ENCODE measurements at places on chromosomes 1 and 21. TPM values are rescaled to one million over a fixed set of nuclear protein-coding genes. Genes with fewer than 3 reads are reported as not detected.

- DNase-seq, result no peak
- H3K36me3 ChIP-seq, result no peaks in the 10 kb centered on the region
- no peak overlapping the region for H3K4me3 ChIP-seq
- no peak overlapping the region for H3K27ac ChIP-seq
Measured at GRCh38 chr1:64986903-64987871, 20.8 kb upstream of the JAK1 start.

- DNase-seq, result peak; percentile 54
- H3K4me3 ChIP-seq, result no peak overlapping the region
- H3K27me3 ChIP-seq, result no peaks in the 10 kb centered on the region
Measured at GRCh38 chr1:17553975-17554700, 14.6 kb downstream of the ARHGEF10L start.

DNA sequence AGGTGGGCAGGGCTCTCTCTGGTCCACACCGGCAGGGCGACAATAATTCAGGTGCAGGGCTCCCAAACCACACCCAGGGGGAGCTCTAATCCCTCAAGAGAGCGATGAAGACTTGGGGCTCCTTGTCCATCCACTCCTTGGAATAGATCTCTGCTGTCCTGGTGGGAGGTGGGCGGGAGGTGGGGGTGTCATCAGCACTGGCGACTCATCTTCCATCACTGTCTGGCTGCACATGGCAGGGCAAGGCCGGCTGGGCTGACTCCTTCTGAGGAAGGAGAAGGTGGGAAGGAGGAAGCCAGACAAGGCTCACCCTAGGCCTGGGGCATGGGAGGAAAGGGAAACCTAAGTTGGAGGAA, 29.3 kb downstream of the TNNT2 start:
- H3K27me3 ChIP-seq, result no peaks in the 10 kb centered on the region
- no peaks in the 10 kb centered on the region for H3K36me3 ChIP-seq
- no peak overlapping the region for H3K27ac ChIP-seq
- peak; percentile 92 for DNase-seq

GRCh38 chr1:67013573-67013972, 40.4 kb downstream of the SLC35D1 start:
- H3K27ac ChIP-seq, result no peak overlapping the region
- H3K4me1 ChIP-seq, result no peaks in the 10 kb centered on the region
- H3K36me3 ChIP-seq, result peaks cover 33% of the 10 kb centered on the region
- DNase-seq, result no peak
- no peaks in the 10 kb centered on the region for H3K27me3 ChIP-seq

GRCh38 chr1:200951016-200951415, 56.3 kb downstream of the INAVA start:
- DNase-seq, result peak; percentile 13
- no peak overlapping the region for H3K27ac ChIP-seq
- no peaks in the 10 kb centered on the region for H3K27me3 ChIP-seq
- peaks cover 4% of the 10 kb centered on the region for H3K4me1 ChIP-seq
- no peaks in the 10 kb centered on the region for H3K36me3 ChIP-seq

- H3K27ac ChIP-seq, result no peak overlapping the region
- peaks cover 16% of the 10 kb centered on the region for H3K36me3 ChIP-seq
- no peaks in the 10 kb centered on the region for H3K4me1 ChIP-seq
- DNase-seq, result no peak
Measured at GRCh38 chr21:44766818-44767354, 34.7 kb downstream of the UBE2G2 start.

GRCh38 chr1:85349224-85349623, 72.8 kb upstream of the BCL10 start:
- H3K4me3 ChIP-seq, result no peak overlapping the region
- H3K4me1 ChIP-seq, result no peaks in the 10 kb centered on the region
- no peaks in the 10 kb centered on the region for H3K36me3 ChIP-seq
- no peak overlapping the region for H3K27ac ChIP-seq

DNA sequence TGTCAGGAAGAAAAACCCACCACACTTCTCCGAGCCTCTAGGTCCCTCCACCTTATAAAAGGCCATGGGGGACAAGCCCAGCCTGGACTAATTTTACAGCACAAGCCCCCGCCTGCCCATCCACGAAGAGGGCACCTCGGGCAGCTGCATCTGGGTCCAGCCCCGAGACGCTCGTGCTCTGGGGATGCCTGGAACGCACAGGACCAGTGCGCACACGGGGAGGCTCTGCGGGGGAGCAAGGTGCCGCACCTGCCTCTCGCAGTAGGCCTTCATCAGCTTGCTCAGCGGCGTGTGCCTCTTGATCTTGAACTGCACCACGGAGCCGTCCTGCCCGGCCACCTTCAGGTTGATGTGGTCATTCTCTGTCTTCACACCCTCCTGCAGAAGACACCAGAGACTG, 4.1 kb downstream of the SUMO3 start:
- no peak overlapping the region for H3K4me3 ChIP-seq
- H3K27ac ChIP-seq, result no peak overlapping the region
- no peak for DNase-seq
- H3K36me3 ChIP-seq, result peaks cover 33% of the 10 kb centered on the region

DNA sequence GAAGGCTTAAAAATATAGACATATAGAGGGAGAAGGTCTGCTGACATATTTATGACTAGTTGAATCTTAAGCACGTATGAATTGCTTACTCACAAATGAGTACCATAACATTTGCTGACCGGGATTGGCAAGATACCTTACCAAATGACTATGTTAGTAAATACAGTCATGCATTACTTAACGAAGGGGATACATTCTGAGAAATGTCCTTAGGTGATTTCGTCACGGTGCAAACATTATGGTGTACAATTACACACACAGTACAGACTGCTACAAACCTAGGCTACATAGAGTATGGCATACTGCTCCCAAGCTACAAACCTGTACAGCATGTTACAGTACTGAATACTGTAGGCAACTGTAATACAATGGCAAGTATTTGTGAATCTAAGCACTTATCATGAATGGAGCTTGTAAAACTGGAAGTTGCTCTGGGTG, 19.4 kb upstream of the UBE2U start:
- peaks cover 4% of the 10 kb centered on the region for H3K36me3 ChIP-seq
- H3K4me1 ChIP-seq, result no peaks in the 10 kb centered on the region

DNA sequence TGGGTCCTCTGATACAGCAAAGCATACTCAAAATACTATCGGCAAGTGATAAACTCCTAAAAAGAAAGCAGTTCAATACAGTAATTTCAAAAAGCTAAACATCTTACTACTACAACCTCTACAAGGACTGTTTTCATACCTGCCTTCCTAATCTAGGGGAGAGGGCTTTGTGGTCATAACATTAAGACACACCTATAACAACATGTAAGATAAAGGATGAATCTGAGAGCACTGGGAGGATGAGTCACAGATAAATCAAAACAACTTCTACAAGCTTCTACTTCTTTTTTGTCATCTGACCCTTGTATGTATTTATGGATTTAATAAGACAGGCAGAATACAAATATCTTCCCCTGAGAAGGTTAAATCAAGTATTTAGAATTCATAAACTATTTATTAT, 40.0 kb downstream of the LTN1 start:
- no peaks in the 10 kb centered on the region for H3K27me3 ChIP-seq
- no peak overlapping the region for H3K27ac ChIP-seq

- H3K27ac ChIP-seq, result no peak overlapping the region
- DNase-seq, result no peak
- H3K4me1 ChIP-seq, result no peaks in the 10 kb centered on the region
- peaks cover 43% of the 10 kb centered on the region for H3K36me3 ChIP-seq
- H3K27me3 ChIP-seq, result no peaks in the 10 kb centered on the region
- H3K4me3 ChIP-seq, result no peak overlapping the region
Measured at GRCh38 chr1:163168053-163168452, 34.7 kb downstream of the RGS5 start.

- peaks cover 7% of the 10 kb centered on the region for H3K4me1 ChIP-seq
- DNase-seq, result no peak
- no peak overlapping the region for H3K27ac ChIP-seq
Measured at GRCh38 chr1:91621360-91621759, 120.7 kb downstream of the CDC7 start.

- DNase-seq, result peak; percentile 85
- peaks cover 83% of the 10 kb centered on the region for H3K27me3 ChIP-seq
- no peak within 1 kb of the TSS for H3K27ac ChIP-seq
- H3K36me3 ChIP-seq, result no peaks in the 10 kb centered on the region
Measured at GRCh38 chr1:39788758-39789570, at the start of gene BMP8B. TSS of gene BMP8B (minus strand) at chr1:39788865. CDS start at chr1:39788485, 380 bp downstream.

DNA sequence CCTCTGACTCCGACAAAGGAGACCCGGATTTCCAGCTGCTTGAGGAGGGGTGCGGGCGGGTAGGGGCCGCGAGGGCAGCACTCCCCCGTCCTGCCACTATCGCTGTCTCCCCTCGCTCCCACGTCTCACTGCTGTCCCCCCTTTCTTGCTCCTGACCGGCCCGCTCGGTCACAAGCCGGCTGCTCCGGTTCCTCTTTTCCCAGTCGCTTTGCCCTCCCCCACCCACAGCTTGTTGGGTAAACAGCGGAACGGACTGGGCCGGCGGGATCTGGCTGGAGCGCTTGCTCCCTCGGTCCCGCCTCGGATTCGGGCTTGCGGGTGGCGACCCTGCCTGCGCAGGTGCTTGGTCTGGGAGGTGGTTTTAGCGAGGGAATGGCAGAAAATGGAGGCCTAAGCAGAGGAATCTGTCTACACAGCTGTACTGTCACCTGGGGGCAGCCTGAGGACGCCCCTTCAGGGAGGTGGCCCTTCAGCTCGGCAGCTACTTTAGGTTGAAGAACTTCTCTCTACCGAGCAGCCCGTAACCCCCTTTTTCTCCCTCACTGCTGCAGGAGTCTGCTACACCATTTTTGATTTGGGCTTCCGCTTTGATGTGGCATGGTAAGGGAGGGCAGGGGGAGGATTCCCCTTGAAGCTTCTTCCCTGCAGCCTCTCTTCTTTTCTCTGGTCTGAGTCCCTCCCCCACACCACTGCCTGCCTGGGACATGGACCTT, 645 bp downstream of the ATP6V0B start:
- peak overlapping the region; percentile 26 for H3K27ac ChIP-seq
- no peaks in the 10 kb centered on the region for H3K27me3 ChIP-seq
- H3K4me1 ChIP-seq, result peaks cover 6% of the 10 kb centered on the region
- DNase-seq, result peak; percentile 70
- H3K4me3 ChIP-seq, result peak overlapping the region; percentile 90
- H3K36me3 ChIP-seq, result peaks cover 39% of the 10 kb centered on the region

GRCh38 chr1:76948846-76949245, 81.6 kb downstream of the ST6GALNAC5 start:
- DNase-seq, result no peak
- no peaks in the 10 kb centered on the region for H3K36me3 ChIP-seq
- H3K4me3 ChIP-seq, result no peak overlapping the region
- H3K27me3 ChIP-seq, result no peaks in the 10 kb centered on the region
- no peak overlapping the region for H3K27ac ChIP-seq

- no peak overlapping the region for H3K4me3 ChIP-seq
- DNase-seq, result no peak
- H3K4me1 ChIP-seq, result peaks cover 3% of the 10 kb centered on the region
- H3K27me3 ChIP-seq, result no peaks in the 10 kb centered on the region
- H3K27ac ChIP-seq, result no peak overlapping the region
Measured at GRCh38 chr1:233624289-233624688, 10.4 kb downstream of the KCNK1 start.

DNA sequence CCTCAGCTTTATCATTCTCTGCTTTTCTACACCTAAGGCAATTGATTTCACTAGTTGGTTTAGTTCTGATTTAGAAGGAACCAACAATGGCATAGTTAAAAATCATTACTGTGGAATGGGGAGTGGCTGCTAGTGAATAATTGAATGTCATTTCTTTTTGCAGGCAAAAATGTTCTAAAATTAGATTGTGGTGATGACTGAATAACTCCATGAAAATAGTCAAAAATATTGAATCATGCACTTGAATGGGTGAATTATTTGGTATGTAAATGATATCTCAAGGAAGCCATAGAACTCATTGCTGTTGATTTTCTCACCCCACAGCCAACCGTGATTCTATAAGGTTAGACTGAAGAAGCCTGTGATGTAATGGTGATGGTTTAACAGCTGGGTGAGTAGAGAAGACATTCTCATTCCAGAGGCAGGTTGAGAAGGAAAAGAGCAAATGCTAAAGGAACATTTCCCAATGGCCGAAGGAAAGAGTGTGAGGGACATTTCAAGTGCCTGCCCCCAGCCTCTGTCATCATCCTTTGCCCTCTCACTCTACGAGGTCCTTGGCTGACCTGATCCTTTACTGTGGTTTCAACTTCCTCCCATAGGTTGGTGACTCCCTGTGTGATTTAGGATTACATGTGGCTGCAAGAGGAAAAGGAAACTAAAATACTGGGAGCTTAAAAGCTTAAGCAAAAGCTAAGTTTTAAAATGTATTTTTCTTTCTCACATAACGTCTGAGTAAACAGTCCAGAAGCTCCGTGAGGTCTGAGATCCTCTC, 12.5 kb downstream of the OVAAL start:
- no peaks in the 10 kb centered on the region for H3K4me1 ChIP-seq
- no peak overlapping the region for H3K4me3 ChIP-seq
- DNase-seq, result no peak
- peaks cover 73% of the 10 kb centered on the region for H3K27me3 ChIP-seq

- no peaks in the 10 kb centered on the region for H3K36me3 ChIP-seq
- no peak for DNase-seq
- H3K27ac ChIP-seq, result no peak overlapping the region
Measured at GRCh38 chr1:72462186-72462905, 180.0 kb upstream of the NEGR1 start.

DNA sequence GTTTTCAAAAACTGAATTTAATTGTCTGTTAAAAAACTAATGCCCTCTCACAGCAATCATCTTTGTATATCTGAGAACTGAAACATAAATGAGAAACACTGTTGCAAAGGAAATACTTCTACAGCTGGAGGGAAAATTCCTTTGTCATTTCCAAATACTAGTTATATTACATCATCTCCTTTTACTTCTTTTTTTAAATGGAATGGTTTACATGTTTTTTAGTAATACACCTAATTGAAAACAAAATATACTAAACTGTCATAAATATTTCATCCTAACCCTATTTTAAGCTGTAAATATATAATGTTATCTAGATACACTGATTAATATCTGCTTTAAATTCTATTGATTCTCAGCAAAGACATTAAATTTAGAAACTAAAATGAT, 19.1 kb downstream of the CDC42BPA start:
- H3K4me1 ChIP-seq, result no peaks in the 10 kb centered on the region
- H3K27me3 ChIP-seq, result no peaks in the 10 kb centered on the region
- no peak overlapping the region for H3K27ac ChIP-seq

DNA sequence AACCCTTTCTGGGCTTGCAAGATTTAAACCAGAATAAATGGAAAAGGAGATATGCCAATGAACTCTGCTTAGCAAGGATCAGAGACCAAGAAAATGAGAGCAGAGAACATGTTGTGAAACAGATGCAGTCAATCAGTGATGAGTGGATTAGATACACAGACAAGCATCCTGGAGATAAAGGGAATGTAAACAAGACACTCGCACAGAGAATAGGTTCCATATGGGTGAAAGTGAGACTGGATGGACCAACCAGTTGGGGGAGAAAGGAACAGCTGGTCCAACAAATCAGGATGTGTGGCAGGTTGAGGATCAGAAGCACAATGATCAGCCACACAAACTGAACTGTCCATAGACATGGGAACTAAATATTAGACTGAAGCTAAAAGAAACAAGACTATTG, 338.2 kb downstream of the ASTN1 start:
- H3K36me3 ChIP-seq, result no peaks in the 10 kb centered on the region
- H3K4me3 ChIP-seq, result no peak overlapping the region
- no peaks in the 10 kb centered on the region for H3K4me1 ChIP-seq
- H3K27me3 ChIP-seq, result no peaks in the 10 kb centered on the region
- no peak for DNase-seq

RNU1-2 gene
- total RNA-seq, result 2,322 TPM

FCGR2B gene
- not detected for total RNA-seq

PRAMEF10 gene
- not detected for total RNA-seq

SLC25A44 gene
- total RNA-seq, result 25.7 TPM

OSBPL9 gene
- 76.9 TPM for total RNA-seq

CGN gene
- 39.9 TPM for total RNA-seq

PPIAL4G gene
- total RNA-seq, result not detected

OR10J5 gene
- total RNA-seq, result not detected

SELENBP1 gene
- total RNA-seq, result 29.6 TPM

LEPR gene
- 11.1 TPM for total RNA-seq

RPL11 gene
- total RNA-seq, result 1,338 TPM

OR4F29 gene
- not detected for total RNA-seq

TRIM67 gene
- total RNA-seq, result not detected
